ENCODE measurements at places on chromosomes 6 and 20.

- no peak for DNase-seq
Measured at GRCh38 chr20:36745234-36745926, 510 bp downstream of the NDRG3 start.

- no peak for DNase-seq
Measured at GRCh38 chr6:56833873-56834272, 121.0 kb upstream of the BEND6 start.

DNA sequence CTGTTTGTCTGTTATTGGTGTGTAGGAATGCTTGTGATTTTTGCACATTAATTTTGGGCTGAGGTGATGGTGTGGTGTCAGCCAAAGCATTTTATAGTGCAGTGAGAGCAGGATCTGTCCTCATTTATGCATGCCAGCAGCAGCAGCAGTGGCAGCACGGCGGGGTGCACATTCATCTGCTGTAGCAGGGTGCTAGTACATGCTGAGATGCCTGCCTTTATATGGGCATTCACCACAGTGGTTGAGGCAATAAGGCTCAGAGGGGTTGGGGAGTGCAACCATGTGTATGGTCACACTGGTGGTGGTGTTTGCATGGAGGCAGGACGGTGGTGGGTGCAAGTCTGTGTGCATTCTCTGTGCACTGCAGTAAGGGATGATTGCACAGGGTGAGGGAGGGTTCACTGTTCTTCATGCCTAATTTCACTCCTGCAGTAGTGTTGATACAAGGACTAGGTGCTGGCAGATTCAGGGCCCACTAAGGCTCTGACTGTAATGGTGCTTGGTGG is 129.3 kb upstream of the SYNCRIP start:
- DNase-seq = no peak

- DNase-seq = no peak
Measured at GRCh38 chr20:16974080-16974854, 226.1 kb downstream of the OTOR start.

DNA sequence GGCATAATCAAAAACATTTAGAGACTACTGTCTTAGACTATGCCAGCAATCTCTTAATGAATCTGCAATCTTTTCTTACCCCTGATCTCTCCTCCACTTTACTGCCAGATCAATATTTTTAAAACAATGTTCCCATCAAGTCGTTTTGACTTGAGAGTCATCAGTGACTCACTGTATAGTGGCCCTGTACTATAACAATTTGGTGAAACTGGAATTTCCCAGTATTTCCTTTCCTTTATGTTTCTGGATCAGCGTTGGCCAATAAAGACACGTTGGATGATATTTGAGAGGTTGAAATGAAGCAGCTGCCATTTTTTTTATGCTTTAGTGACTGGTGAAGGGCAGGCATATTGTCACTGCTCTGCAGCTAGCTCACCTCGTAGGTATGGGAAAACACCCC is 10.1 kb upstream of the SMIM13 start:
- no peak for DNase-seq

DNA sequence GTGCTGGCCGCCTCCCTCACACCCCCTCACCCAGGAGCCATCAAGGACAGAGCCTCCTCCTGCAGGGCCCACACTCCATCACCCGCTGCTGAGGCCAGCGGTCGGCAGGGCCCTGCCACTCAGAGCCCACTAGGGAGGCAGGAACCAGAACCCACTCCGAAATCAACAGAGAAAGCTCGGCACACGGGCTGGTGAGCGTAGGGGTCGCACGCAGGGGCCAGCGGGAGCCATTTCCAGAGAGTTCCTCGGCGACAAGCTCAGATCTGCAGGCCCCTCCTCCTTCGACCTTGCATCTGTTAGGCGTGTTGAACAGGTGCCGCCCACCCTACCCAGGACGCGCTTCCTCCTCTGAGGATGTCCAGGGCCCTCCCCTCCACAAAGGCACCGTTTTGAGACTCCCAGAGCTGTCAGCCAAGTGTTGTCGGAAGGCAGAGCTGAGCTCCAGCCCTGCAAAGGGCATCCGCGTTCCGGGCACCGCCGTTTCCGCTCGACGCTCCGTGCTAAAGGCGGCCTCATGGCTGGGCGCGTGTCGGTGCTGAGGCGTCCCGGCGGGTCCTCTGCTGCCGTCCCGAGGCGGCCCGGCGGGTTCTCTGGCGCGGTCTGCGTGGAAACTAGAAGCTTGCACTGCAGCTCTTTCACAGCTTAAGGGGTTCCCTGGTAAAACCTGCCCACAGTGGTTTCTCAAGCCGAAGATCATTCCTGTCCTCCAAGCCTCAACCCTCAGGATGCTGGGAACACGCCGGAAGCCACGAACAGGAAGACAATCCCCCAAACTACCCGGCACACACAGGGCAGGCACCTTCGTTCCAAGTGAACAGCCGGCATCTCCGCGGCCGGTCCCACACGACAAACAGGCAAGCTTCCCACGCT is 6.8 kb downstream of the KCNQ2 start:
- no peak for DNase-seq

- peak; percentile 35 for DNase-seq
Measured at GRCh38 chr6:42352856-42353564, 98.7 kb downstream of the TRERF1 start.

DNA sequence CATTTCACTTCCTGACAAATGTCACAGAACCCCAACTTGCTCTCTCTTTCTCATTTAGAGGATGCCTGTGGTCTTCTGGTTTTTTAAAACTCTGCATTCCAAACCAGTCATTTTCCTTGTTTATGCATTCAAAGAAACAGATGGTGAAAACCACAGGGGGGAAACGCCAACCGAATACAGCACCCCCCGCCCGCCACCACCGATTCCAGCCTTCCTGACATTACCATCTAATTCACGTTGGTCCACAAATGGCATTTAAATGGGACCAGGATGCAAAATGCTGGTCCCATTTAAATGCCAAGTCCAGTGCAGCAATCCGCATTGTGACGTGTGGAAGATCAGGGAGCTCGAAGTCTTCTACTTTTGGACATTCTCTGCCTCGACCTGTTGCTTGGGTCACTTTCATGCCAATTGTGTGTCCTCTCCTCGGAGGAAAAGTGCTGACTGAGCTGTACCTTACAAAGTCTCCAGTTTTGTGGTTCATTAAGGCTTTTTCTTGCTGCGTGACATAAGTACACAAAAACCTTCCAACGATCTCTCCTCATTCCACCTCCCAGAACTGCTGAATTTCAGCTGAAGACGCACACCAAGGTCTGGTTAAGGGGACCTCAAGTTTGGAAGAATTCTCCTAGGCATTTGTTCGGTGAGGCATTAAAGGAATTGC is 35.8 kb downstream of the NEDD9 start:
- no peak for DNase-seq

GRCh38 chr20:32731882-32732266 is 11.4 kb downstream of the COMMD7 start:
- DNase-seq = no peak

DNA sequence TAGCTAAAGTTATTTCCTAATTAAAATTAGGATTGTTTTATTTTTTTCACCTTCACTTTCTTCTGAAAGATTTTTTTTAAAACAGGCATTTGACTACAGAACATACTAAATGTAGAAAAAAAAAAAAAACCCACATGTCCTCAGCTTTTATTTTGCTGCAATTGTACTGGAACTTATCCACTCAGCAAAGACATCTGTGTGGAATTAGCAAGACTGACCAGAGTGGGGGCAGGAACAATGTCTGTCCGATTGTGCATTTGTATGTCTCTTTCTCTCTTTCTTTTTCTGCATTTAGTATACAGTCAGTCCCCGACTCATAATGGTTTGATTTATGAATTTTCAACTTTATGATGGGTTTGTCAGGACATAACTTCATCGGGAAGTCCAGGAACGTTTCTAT is 77.3 kb downstream of the CHD6 start:
- DNase-seq = no peak

GRCh38 chr6:147724454-147724853 is 216.0 kb downstream of the SAMD5 start:
- no peak for DNase-seq

GRCh38 chr6:112683106-112683505 is 336.0 kb downstream of the RFPL4B start:
- DNase-seq = no peak

GRCh38 chr6:86017236-86017635 is 374.6 kb upstream of the SYNCRIP start:
- DNase-seq = no peak

GRCh38 chr6:95690328-95690727 is 113.0 kb downstream of the MANEA start:
- DNase-seq = no peak

DNA sequence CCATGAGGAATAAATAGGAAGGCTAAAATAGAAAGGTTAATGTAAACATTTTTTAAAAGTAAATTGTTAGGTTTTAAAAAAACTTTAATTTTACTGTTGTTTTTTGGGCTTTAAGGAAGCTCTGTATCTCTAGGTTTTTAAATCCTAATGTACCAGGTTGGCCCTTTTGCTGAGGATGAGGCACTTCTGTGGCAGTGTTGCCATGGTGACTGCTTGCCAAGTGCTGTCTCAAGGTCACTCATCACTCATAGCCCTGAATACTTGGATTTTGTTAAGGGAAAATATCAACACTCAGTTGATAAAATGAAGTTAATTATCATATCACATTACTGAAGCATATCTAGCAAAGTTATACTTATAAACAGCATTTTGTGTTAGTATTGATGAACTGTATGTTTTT is 50.2 kb downstream of the NCOA3 start:
- DNase-seq = no peak

DNA sequence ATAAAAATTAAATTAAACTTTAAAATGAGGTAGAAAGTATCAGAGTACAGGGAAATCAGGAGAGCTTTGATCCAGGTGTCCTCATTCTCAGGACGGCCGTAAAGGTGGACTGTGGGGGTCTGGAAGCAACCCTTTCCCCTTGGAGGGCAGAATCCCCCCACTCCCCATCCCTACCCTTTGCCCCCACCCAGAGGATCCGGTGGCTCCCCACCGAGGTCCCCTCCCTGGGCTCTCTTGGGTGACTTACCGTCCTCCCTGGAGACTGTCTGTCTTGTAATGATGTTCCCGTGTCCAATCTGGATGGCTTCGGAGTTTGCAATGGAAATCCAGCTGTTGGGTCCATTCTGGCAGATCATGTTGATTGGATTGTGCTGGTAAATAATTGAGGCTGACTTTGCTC is 7.3 kb downstream of the ZBP1 start:
- no peak for DNase-seq

GRCh38 chr6:105250533-105250932 is 70.7 kb upstream of the POPDC3 start:
- DNase-seq = no peak

- DNase-seq = no peak
Measured at GRCh38 chr6:43948527-43949485, 178.4 kb downstream of the MRPL14 start.
